ENCODE measurements at places on chromosomes 16 and 17.

DNA sequence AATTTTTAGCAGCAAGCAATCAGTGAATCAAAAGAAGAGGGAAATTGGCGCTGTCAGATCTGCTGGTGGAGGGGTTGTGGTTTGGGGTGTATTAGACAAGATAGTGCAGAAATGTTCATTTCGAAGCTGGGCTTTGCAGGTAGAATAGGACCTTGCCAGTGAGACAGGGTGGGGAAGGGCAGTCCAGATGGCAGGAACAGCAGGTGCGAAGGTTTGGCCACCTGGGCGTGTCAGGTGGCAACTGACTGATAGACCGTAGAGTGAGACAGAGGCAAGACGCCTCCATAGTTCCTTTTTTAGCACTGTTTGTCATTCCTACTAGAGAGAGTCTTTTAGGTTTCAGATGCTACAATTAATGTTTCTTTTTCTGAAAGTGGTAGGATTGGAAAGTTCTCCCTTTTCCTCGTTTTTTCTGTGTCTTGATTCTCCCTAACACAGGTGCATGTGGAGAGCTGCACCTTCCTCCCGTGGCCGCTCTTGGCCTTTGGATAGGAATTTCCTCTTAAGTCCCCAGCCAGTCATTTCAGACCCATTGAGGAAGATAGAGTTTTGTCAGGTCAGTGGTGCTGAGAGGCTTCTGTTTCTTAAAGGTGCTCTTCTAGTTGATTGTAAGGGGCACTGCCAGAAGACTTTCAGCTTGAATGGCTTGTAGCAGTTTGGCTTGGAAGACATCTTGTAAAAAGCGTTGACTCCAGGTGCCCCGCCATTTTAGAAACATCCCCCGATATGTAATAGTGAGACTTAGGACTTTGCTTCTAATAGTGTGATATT, 315.6 kb downstream of the SNX29 start:
- DNase-seq: no peak

- DNase-seq: no peak
These were observed 26.5 kb downstream of the HELZ start for GRCh38 chr17:67218385-67218950.

- no peak for DNase-seq
These were observed 24.4 kb downstream of the TRIM16 start for GRCh38 chr17:15659663-15660062.

DNA sequence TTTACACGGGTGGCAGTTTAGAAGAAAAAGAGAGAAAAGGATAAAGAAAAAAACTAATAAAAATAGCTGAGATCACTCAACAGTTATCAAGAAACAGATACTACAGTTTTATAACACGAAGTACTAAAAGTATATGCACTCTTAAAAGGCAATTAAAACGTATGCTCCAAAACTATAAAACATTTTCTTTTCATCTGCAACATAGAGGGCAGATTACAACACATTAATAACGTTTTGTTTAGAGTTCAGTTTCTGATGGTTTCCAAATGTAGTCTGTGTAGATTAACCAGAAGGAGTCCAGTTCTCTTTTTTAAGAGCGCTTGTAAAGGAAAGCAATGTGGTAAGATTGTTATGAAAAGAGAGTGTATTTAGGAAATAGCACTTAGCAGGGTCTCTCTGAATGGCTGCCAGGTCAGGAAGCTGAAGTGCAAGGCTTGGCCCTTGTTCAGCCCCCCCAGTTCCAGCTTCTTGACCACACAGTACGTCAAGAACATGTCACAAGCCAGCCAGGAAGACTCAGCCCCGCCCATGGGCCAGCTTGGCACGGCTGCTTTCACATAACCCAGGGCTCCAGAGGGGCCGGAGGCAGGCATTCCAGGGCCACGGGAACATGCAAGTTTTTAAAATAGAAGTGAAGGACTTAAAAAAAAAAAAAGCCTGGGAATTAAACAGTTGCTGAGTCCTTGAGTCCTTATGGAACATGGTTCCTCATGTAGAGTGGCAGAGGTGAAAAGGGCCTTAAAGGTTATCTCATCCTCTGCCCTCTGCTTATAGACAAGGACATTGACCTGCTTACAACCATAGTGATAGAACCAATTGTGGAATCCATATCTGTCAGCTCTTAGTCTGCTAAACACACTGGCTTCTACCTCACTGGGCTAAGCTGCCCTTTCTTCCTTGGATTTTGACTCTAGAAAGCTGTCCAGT, 147.4 kb upstream of the TBX2 start:
- DNase-seq: no peak

DNA sequence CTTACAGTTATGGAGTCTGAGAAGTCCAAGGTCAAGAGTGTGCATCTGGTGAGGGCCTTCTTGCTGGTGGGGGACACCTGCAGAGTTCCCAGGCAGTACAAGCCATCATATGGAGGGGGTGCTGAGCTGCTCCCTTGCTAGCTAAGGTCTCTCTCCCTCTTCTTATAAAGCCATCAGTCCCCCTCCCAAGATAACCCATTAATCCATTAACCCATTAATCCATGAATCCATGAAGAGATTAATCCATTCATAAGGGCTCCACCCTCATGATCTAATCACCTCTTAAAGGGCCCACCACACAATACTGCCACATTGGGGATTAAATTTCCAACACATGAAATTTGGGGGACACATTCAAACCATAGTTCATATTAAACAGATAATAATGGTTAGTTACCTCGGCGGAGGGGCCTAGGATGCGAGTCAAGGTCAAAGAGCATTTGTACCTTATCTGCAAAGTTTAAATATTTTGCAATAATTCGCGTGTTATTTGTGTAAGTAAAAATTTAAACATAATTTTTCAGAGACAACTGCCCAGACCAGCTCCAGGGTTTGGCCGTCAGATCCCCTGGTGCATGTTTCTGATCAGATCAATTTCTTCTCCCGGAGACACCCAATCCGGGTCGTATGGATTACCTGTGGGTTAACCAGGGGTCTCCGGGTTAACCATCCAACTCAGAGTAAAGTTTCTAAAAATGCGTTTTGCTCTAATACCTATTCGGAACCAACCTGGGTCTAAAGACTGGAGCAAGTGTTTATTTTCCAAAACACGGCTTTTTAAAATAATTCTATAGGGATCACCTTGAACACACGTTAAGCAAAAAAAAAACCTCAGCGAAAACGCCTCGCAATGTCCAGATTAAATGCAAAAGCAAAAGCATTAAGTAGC, 740 bp upstream of the POLR3E start:
- DNase-seq: no peak

GRCh38 chr17:36947922-36948716, 635 bp upstream of the AATF start:
- no peak for DNase-seq

DNA sequence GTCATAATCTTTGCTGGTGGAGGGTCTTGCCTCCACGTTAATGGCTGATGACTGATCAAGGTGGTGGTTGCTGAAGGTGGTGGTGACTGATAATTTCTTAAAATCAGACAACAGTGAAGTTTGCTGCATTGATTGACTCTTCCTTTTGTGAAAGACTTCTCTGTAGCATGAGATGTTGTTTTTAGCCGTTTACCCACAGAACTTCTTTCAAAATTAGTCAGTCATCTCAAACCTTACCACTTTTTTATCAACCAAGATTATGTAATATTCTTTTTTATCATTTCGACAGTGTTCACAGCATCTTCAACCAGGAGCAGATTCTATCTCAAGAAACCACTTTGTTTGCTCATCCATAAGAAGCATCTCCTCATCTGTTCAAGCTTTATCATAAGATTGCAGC, 5.9 kb downstream of the UQCRC2 start:
- DNase-seq: no peak

GRCh38 chr17:14289162-14289561, 11.7 kb upstream of the HS3ST3B1 start:
- DNase-seq: no peak

DNA sequence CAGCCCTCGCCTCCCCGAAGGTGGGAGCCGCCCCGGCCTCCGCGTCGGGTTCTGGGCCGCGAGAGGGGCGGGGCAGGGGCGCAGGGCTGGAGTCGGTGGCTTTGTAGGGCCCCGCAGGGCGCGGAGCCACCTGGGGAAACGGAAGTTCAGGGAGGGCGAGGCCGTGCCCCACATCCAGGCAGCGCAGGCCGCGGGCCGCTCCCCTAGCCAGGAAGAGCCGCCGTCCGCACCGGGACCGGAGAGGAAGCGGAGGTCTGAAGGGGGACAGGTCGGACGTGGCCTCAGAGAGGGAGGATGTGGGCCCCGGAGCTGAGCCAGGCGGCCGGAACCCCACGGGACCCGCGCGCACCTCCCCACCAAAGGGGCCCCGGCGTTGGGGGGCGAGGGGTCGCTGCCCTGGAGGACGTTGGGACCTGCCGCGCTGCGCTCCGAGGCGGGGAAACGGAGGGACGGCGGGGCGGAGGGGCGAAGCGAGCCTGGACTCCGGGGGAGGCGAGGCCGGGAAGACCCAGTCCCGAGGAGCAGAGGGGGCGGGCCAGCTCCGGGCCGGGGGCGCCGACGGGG, 482 bp upstream of the SLC16A3 start:
- DNase-seq: peak; percentile 68

DNA sequence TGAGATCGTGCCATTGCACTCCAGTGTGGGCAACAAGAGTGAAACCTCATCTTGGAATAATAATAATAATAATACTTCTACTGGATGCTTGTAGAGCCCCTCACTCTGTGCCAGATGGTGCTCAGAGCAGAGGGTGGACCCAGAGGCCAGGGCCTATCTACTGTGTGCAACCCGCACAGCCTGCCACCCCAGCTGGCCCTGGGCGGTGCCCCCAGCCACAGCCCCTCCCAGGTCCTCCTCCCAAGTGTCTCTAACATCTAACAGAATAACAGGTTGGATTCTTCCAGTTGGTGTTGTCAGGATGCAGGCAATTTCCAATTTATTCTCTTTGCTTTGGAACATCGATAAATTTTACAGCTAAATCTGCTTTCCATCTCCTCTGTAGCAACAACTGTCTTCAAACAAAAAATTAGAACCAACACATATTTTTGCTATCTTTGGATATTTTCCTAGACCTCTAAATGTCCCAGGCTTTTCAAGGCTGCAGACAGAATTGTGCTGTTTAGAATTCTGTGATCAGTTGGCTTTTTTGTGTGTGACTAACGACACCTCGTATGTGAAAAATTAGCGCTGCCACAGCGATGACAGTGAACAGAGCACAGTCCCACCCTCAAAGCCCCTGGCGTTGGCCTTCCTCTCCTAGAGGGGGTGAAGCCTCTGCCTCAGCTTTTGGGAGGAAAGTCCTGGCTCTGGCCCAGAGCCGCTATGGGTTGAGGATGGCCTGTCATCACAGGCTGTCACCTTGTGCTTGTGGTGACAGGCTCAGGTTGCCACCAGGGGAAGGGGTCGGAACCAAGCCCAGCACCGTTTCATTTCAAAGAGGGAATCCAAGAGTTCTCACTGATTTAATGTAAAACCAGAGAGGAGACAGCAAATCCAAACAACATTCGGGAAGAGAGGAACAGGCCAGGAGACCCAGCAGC, 7.6 kb upstream of the EVPL start:
- no peak for DNase-seq

DNA sequence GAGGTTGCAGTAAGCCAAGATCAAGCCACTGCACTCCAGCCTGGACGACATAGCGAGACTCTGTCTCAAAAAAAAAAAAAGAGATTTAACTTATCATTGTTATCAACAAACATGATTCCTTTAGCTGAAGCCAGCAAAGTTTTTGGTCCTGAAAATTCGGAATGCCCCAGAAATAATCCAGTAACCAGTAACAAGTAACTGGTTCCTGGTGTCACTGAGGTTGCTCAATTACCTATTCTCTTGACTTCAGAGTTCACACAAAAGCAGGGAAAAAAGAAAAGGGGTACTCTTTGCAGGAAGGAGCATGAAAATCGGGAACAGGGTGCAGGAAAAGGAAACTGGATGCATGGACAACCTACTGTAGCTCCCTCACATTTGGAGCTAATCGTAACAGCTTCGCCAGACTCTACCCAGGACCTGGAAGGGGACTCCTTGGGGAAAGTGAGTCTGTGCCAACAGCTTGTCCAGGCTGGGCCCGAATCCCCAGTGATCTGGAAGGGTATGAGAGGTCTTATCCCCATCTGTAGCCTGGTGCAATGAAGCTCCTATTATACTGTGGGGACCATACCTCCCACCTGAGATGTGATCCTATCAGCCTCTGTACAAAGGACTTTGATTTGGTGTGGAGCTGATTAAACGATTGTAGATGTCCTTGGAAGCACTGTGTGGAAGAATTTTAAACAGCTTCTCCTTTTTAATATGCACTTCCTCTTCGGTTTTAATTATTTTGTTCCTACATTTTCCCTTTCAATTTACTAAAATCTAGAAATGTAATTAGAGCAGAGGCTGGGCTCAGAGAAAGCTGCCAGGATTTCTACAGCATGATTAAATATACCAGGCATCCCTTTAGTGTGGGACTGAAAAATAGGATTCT, 3.4 kb upstream of the SPOP start:
- DNase-seq: no peak

GRCh38 chr16:85335584-85336491, 223.6 kb upstream of the CIBAR2 start:
- no peak for DNase-seq

DNA sequence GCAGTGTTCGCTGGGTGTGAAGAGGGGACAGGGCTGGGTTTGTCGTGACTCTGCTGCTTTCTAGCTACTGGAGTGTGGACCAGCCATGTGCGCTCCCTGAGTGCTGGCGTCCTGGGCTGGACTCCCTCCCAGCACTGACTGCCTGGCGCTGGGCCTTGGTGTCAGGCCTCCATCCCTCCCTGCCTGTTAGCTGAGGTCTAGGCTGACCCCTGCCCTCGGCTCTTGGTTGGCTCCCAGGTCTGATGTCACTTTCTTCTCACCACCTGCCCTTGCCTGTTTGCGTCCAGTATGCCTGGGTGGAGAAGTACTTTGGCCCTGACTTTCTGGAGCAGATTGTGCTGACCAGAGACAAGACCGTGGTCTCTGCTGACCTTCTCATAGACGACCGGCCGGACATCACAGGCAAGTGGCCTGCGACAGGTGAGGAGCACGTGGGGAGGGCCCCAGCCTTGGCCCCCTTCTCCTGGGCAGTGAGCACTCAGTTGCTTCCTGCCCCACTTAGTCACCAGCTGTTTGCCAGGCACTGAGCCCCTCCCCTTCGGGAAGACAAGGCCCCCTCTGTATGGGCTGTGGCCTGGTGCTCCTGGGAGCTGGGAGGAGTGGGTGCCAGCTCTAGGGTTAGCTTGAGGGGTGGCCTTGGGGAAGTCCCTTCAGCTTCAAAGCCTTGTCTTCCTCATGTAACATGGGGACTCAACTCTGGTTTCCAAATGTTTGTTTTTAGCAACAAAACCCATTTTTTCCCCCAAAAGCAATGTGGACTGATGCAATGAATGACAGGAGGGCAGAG, 41.5 kb downstream of the NT5M start:
- no peak for DNase-seq

GRCh38 chr16:50531359-50531758, 16.8 kb upstream of the NKD1 start:
- no peak for DNase-seq

GRCh38 chr17:2233441-2233947, 70.1 kb downstream of the SMG6 start:
- DNase-seq: no peak

- DNase-seq: no peak
These were observed 34.6 kb upstream of the AKTIP start for GRCh38 chr16:53537626-53538025.

DNA sequence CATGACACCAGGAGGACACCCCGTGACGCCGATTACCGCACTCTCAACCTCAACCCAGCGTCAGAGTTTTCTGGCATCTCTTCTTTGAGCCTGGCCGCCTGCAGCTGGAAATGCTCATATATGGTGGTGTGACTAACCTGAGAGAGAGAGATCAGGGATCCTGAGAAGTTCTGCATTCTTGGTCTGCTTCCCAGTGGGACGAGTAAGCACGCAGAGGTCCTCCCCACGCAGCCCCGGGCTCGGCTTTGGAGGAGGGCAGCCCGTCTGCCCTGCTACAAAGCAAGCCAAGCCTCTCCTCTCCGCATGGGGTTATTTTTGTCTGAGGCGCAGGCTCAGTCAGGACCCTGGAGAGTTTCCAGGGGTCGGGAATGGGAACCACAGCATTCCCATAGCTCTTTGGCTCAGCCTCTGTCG, 16.5 kb downstream of the CRISPLD2 start:
- DNase-seq: no peak
